ENCODE measurements at places on chromosomes 2 and 18. TPM values are rescaled to one million over a fixed set of nuclear protein-coding genes. Genes with fewer than 3 reads are reported as not detected.

DNA sequence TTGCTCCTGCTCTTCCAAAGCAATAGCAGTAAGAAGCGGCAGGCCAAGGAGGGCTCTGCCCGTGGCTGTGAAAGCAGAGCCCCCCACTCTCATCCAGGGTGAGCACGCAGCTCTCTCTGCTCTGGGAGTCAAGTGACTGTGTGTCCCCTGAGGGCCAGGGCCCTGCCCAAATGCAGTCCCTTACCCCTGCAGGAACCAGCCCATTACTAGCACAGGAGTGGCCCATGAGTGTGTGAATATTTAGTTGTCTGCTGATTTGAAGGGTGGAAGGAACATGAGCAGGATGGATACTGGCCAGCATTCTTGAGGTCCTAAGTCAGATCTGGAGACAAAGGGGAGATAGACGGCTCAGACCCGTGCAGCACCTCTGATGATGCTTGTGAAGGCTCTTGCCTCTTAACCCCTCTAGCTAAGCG is 69.7 kb upstream of the FOSL2 start:
- no peaks in the 10 kb centered on the region for H3K27me3 ChIP-seq
- peaks cover 37% of the 10 kb centered on the region for H3K4me1 ChIP-seq
- no peak overlapping the region for H3K4me3 ChIP-seq
- no peak overlapping the region for H3K27ac ChIP-seq

GRCh38 chr2:151799886-151800292 is 28.3 kb downstream of the ARL5A start:
- no peak overlapping the region for H3K27ac ChIP-seq
- no peaks in the 10 kb centered on the region for H3K27me3 ChIP-seq
- H3K4me3 ChIP-seq, result no peak overlapping the region
- no peak for DNase-seq
- H3K4me1 ChIP-seq, result peaks cover 9% of the 10 kb centered on the region

DNA sequence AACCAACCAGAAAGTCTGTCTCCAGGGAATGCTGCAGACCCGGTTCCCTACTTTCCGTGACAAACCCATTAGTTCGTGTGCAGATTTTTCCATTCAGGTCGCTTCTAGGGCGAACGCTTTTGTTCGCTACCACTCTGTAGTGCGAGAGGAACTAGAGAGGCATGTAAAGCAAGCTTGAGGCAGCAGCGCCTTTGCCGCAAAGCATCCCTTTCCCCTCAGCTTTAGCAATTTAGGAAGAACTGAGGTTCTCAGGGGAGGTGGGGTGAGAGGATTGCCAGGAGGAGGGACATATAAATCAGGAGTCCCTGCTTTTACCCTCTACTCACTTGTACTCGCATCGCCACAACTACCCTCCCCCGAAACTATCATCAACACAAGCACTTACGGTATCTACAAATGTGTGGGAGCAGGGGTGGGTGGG is 748 bp upstream of the ZNF804A start:
- no peaks in the 10 kb centered on the region for H3K36me3 ChIP-seq
- peak overlapping the region; percentile 68 for H3K4me3 ChIP-seq
- H3K4me1 ChIP-seq, result peaks cover 15% of the 10 kb centered on the region
- no peak for DNase-seq

DNA sequence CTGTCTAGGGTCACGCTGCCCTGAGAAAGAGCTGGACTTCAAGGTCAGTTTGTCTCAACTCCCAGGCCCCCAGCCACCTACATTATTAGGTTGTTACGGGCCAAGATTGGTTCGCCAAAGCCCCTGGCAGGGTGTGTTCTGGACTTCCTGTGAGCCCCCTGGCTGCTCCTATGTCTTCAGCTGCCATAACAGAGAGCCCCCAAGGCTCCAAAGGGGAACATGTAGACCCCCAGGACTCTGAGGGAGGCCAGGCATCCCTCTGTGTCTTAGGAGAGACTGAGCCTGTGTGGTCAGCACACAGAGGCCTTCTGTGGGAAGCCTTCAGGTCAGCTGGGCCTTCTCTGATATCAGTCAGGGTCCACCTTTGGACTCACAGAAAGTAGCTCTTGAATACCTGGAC is 58.3 kb downstream of the INHBB start:
- H3K36me3 ChIP-seq, result peaks cover 2% of the 10 kb centered on the region
- peaks cover 6% of the 10 kb centered on the region for H3K27me3 ChIP-seq
- H3K4me1 ChIP-seq, result no peaks in the 10 kb centered on the region
- no peak for DNase-seq

GRCh38 chr2:97732436-97733340 is 19.3 kb downstream of the ZAP70 start:
- H3K36me3 ChIP-seq, result peaks cover 25% of the 10 kb centered on the region
- peaks cover 19% of the 10 kb centered on the region for H3K4me1 ChIP-seq
- H3K27ac ChIP-seq, result no peak overlapping the region
- no peak overlapping the region for H3K4me3 ChIP-seq
- DNase-seq, result no peak

- no peaks in the 10 kb centered on the region for H3K36me3 ChIP-seq
- DNase-seq, result no peak
- no peak overlapping the region for H3K4me3 ChIP-seq
Measured at GRCh38 chr2:37306024-37306423, 18.6 kb downstream of the PRKD3 start.

GRCh38 chr18:77984833-77985232 is 735.2 kb downstream of the GALR1 start:
- DNase-seq, result no peak
- H3K4me3 ChIP-seq, result no peak overlapping the region
- H3K27me3 ChIP-seq, result no peaks in the 10 kb centered on the region
- H3K27ac ChIP-seq, result no peak overlapping the region
- H3K4me1 ChIP-seq, result no peaks in the 10 kb centered on the region
- H3K36me3 ChIP-seq, result no peaks in the 10 kb centered on the region

DNA sequence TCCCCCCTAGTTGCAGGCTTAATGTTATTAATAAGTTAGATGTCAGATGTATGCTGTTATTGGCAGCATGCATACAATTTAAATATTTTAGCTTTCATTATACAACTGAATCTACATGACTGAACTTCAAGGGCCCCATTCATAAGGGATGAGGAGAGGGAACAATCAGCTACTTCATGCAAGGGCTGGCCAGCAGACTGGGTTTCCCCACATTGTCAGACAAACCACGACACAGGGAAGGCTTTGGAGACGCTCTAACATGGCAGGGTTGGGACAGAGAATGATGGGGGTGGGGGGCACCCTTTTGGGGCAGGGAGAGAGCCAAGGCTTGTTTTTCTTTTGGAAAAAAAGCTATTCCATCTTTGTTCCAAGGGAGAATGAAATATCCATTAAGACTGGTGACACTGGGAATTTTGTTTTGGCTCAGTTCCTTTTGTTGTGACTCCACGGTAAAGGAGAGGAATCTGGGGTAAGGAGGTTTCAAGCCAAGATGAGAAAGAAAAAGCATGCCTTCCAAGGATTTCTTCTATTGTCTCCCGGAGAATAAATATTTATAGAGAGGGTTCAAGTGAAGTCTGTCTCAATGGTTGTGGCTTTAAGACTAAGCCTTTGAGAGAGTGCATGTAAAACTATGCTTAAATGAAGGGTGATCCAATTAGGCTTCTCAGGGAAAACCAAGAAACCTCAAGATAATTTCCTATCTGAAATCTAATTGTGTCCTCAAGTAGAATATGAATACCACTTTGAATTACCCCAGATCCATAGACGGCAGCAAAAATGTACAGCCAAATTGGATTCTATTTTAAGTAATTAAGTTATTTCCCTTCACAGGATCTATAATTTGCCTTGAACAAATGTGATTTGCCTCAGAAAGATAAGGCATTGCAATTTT is 5.4 kb downstream of the CXCR4 start:
- no peaks in the 10 kb centered on the region for H3K27me3 ChIP-seq
- H3K4me3 ChIP-seq, result peak overlapping the region; percentile 27
- peaks cover 59% of the 10 kb centered on the region for H3K4me1 ChIP-seq
- H3K36me3 ChIP-seq, result peaks cover 34% of the 10 kb centered on the region
- no peak for DNase-seq

DNA sequence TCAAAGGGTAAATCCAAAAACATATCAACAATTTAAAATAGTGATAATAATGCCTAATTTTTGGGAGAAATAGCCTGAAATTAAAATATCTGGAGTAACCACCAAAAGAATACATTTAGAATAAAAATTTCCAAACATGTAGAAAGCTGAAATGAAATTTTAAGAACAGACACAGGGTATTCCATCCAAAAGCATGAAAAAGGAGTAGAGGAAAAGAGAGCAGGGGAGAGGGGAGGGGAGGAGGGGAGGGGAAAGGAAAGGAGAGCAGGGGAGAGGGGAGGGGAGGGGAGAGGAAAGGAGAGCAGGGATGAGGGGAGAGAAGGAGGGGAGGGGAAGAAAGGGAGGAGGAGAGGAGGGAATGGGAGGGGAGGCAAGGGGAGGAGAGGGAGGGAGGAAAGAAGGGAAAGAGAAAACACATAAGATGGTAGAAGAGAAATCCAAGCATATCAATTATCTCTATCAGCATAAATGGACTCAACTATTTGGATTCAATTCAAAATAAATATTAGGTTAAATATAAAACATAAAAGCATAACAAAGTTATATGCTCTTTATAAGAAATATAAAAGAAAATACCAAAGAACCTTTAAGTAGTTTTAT is 141.1 kb downstream of the ZNF385B start:
- H3K27ac ChIP-seq, result no peak overlapping the region
- no peak overlapping the region for H3K4me3 ChIP-seq
- no peak for DNase-seq
- H3K27me3 ChIP-seq, result no peaks in the 10 kb centered on the region

DNA sequence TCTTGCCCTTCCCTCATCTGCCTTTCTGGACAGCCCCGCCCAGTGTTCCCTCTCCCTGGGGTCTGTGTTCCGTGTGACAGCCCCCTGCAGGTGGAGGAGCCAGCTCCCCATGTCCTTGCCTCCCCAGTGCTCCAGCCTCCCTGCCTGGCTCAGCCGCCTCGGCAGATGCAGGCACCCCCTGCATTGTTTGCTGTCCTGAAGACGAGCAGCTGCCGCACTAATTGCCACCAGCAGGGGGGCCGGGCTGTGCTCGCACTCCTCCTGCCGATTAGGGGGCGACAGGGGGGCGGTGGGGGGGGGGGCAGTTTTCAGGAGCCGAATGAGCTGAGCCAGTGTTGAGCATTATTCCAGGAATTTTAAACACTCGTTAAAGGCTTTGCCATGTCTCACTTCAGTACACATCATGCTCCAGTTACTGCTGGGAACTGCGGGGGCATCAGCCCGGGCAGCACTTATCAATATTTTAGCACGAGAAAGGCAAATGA is 23.3 kb downstream of the SIX3 start:
- H3K27me3 ChIP-seq, result peaks cover 34% of the 10 kb centered on the region
- H3K36me3 ChIP-seq, result no peaks in the 10 kb centered on the region
- H3K4me3 ChIP-seq, result no peak overlapping the region
- no peak overlapping the region for H3K27ac ChIP-seq
- H3K4me1 ChIP-seq, result no peaks in the 10 kb centered on the region
- DNase-seq, result no peak

DNA sequence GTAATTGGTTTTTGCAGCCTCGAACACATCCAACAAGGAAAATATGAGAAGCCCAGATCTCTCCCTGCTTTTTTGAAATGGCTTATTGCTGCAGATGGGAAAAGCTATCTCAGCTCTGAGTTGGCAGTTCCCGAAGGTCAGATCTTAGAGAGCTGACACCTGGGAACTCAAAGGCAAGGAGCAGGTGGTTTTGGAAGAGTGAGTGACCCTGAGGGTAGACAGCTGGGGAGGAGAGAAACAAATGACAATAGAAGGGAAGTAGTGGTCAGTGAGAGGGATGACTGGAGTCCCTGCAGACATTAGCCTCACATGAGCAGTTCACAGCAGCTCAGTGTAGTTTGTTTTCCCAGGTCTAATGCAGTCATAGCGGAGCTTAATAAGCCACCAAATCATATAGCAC is 317.9 kb downstream of the STK39 start:
- H3K36me3 ChIP-seq, result no peaks in the 10 kb centered on the region
- H3K27ac ChIP-seq, result no peak overlapping the region
- no peaks in the 10 kb centered on the region for H3K27me3 ChIP-seq
- H3K4me3 ChIP-seq, result no peak overlapping the region
- H3K4me1 ChIP-seq, result no peaks in the 10 kb centered on the region
- DNase-seq, result no peak

GRCh38 chr2:132034646-132035045 is 127.1 kb downstream of the ANKRD30BL start:
- H3K27me3 ChIP-seq, result peaks cover 8% of the 10 kb centered on the region
- no peak overlapping the region for H3K4me3 ChIP-seq
- no peak overlapping the region for H3K27ac ChIP-seq
- DNase-seq, result no peak
- H3K4me1 ChIP-seq, result no peaks in the 10 kb centered on the region

DNA sequence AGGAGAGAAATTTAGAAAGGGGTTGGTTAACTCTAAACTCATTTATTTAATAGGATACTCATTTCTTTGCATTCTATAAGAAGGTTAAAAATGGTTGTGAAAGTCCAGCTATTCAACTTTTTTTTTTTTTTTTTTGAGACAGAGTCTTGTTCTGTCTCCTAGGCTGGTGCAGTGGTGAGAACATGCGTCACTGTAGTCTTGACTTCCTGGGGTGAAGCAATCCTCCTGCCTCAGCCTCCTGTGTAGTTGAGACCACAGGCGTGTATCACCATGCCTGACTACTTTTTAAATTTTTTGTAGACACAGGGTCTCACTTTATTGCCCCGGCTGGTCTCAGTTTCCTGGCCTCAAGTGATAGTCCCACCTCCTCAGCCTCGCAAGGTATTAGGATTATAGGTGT is 11.9 kb downstream of the ELP2 start:
- H3K27me3 ChIP-seq, result no peaks in the 10 kb centered on the region
- peaks cover 27% of the 10 kb centered on the region for H3K36me3 ChIP-seq
- DNase-seq, result no peak
- H3K4me3 ChIP-seq, result no peak overlapping the region
- peak overlapping the region; percentile 9 for H3K27ac ChIP-seq

GRCh38 chr2:221969830-221970144 is 329.0 kb downstream of the PAX3 start:
- H3K36me3 ChIP-seq, result no peaks in the 10 kb centered on the region
- no peak overlapping the region for H3K27ac ChIP-seq
- no peak overlapping the region for H3K4me3 ChIP-seq
- DNase-seq, result no peak
- H3K27me3 ChIP-seq, result peaks cover 4% of the 10 kb centered on the region

DNA sequence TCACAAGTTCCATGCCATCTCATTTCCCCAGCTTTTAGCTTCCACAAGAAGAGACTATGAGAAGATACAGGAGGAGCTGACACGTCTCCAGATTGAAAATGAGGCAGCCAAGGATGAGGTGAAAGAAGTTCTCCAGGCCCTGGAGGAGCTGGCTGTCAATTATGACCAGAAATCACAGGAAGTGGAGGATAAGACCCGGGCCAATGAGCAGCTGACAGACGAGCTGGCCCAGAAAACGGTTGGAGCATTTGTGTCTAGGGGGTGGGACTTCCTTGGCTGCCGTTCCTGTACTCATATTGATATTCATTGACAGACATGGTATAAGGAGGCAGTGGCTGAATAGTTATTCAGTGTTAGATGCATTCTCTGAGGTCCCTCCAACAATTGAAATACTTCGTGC is 57.2 kb upstream of the LYPD6B start:
- peaks cover 4% of the 10 kb centered on the region for H3K36me3 ChIP-seq
- H3K27ac ChIP-seq, result no peak overlapping the region
- no peak overlapping the region for H3K4me3 ChIP-seq
- H3K4me1 ChIP-seq, result no peaks in the 10 kb centered on the region
- no peaks in the 10 kb centered on the region for H3K27me3 ChIP-seq

The ABCG8 gene
- total RNA-seq, result not detected

The MEP1B gene
- total RNA-seq, result not detected

The DUSP2 gene
- total RNA-seq, result 340 TPM

The PECR gene
- 28.4 TPM for total RNA-seq

The DUSP11 gene
- total RNA-seq, result 35.1 TPM

The IL1F10 gene
- not detected for total RNA-seq

Data from activated T-cell treated with anti-CD3 and anti-CD28 coated beads, Interleukin-2, amount 50 U/mL, for 72 hours (primary cell).